ENCODE measurements at places on chromosomes 1 and 21. TPM values are rescaled to one million over a fixed set of nuclear protein-coding genes. Genes with fewer than 3 reads are reported as not detected.

DNA sequence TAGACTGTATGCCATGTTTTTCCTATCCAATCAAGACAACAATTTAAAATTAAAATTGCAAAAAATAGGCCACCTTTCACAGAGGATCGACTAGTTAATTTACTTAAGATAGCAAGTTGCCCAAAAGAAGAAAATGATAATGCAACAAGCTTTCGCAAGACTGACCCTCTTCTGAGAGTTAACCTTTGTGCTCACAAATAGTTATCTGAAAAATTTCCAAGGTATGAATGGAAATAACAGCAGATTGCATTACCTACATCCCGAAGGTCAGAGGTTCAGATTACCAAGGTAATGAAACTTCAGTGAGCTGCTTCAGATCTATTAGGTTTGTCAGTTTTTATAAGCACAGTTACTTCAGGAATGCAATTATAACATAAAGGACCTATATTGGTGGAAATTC is 298.0 kb downstream of the KCTD3 start:
- no peaks in the 10 kb centered on the region for H3K4me1 ChIP-seq
- no peak overlapping the region for H3K4me3 ChIP-seq
- H3K36me3 ChIP-seq: no peaks in the 10 kb centered on the region

GRCh38 chr1:161088587-161089110 is 709 bp downstream of the NECTIN4 start:
- H3K27ac ChIP-seq: no peak overlapping the region
- no peaks in the 10 kb centered on the region for H3K36me3 ChIP-seq
- DNase-seq: no peak

- H3K4me3 ChIP-seq: no peak overlapping the region
- no peaks in the 10 kb centered on the region for H3K4me1 ChIP-seq
- H3K36me3 ChIP-seq: no peaks in the 10 kb centered on the region
- DNase-seq: no peak
- H3K27me3 ChIP-seq: no peaks in the 10 kb centered on the region
These were observed 82.9 kb upstream of the SSX2IP start for GRCh38 chr1:84773195-84773594.

GRCh38 chr1:26701995-26702679 is 6.3 kb downstream of the ARID1A start:
- no peak for DNase-seq
- H3K4me1 ChIP-seq: peaks cover 89% of the 10 kb centered on the region

GRCh38 chr1:148353461-148354283 is 129.4 kb downstream of the PPIAL4G start:
- DNase-seq: peak; percentile 6
- H3K27me3 ChIP-seq: peaks cover 10% of the 10 kb centered on the region
- H3K36me3 ChIP-seq: no peaks in the 10 kb centered on the region
- H3K4me1 ChIP-seq: peaks cover 7% of the 10 kb centered on the region
- no peak overlapping the region for H3K4me3 ChIP-seq
- H3K27ac ChIP-seq: no peak overlapping the region

DNA sequence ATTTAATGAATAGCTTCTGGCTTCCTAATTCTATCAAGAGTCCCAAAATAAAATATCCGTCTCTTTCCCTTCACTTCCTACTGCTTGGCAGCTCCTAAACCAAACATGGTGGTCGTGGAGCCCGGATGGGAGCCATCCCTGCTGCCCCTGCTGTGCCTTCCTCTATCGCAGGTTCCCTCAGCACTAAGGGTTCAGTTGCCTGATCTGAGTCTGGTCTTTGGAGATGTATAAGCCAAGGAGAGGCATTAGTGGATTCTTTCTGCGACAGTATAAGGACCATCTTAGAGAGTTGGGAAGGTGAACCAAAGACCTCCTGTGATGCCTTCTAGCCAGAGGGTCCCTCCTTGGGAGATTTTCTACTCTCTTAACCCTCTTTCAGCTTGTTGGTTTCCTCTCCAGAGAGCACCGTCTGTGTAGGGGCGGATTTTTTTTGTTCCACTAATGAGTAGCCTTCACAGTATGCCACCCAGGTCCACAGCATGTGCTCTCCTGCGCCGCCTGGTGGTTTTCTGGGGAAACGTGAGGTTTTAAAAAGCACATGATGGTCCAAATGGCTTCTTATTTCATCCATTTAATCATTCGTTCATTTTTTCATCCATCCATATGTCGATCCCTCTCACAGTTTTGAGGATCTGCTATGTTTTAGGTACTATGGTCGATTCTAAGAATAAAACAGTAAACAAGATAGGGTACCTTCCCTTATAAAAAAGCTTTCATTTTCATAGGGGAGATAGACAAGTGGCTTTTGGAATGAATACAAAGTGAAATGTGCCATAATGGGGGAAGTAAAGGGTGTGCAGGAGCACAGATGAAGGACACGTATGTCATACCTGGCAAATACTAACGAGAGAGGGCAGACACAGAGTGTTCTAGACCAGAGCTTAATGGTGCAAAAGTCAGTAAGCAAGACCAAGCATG is 71.0 kb downstream of the NFASC start:
- no peaks in the 10 kb centered on the region for H3K4me1 ChIP-seq
- H3K27ac ChIP-seq: no peak overlapping the region
- H3K4me3 ChIP-seq: no peak overlapping the region
- H3K36me3 ChIP-seq: no peaks in the 10 kb centered on the region
- H3K27me3 ChIP-seq: no peaks in the 10 kb centered on the region

Gene MMEL1
- total RNA-seq: 0.90 TPM

Gene FCRL5
- total RNA-seq: not detected

Gene SPRR1B
- not detected for total RNA-seq

Gene CFAP126
- not detected for total RNA-seq

Gene RGS4
- total RNA-seq: not detected

All from CD4-positive, alpha-beta memory T cell (primary cell).